ENCODE measurements at places on chromosomes 4 and X. TPM values are rescaled to one million over a fixed set of nuclear protein-coding genes. Genes with fewer than 3 reads are reported as not detected.

ENOX2 gene
- 10.4 TPM for total RNA-seq

S100G gene
- total RNA-seq = not detected

AMTN gene
- not detected for total RNA-seq

MXD4 gene
- 55.3 TPM for total RNA-seq

ZFX gene
- 50.5 TPM for total RNA-seq
